ENCODE measurements at places on chromosomes 11 and 22. TPM values are rescaled to one million over a fixed set of nuclear protein-coding genes. Genes with fewer than 3 reads are reported as not detected.

The UNC93B1 gene
- total RNA-seq: 9.9 TPM

The LDHAL6A gene
- 0.96 TPM for total RNA-seq

The CCDC73 gene
- 4.1 TPM for total RNA-seq

The KRTAP5-11 gene
- total RNA-seq: 8.9 TPM

The CAVIN3 gene
- total RNA-seq: 177 TPM

The TAGLN gene
- total RNA-seq: 5,845 TPM

The TCF20 gene
- 15.2 TPM for total RNA-seq

The PGGHG gene
- total RNA-seq: 9.1 TPM

The TRIM29 gene
- total RNA-seq: 39.7 TPM

The TSPAN32 gene
- 1.7 TPM for total RNA-seq

The XKR3 gene
- 9.4 TPM for total RNA-seq

The OR6T1 gene
- total RNA-seq: 1.2 TPM

The PAK1 gene
- 20.2 TPM for total RNA-seq

The BSX gene
- not detected for total RNA-seq

The CEND1 gene
- total RNA-seq: 1.4 TPM

The PAFAH1B2 gene
- 117 TPM for total RNA-seq

The CREBZF gene
- 70.1 TPM for total RNA-seq

The RBX1 gene
- total RNA-seq: 34.2 TPM

The KRTAP5-1 gene
- total RNA-seq: not detected

The MS4A14 gene
- total RNA-seq: 2.4 TPM

The FGF4 gene
- total RNA-seq: 0.96 TPM

The CTSW gene
- total RNA-seq: not detected

The ABCG4 gene
- 0.96 TPM for total RNA-seq

The PHETA2 gene
- 15.4 TPM for total RNA-seq

The DMC1 gene
- 4.6 TPM for total RNA-seq

The ANGPTL5 gene
- 1.9 TPM for total RNA-seq

The LRRC74B gene
- 0.24 TPM for total RNA-seq

The TRIM6 gene
- total RNA-seq: 4.1 TPM

The HBB gene
- 3,180 TPM for total RNA-seq

The PSMC3 gene
- 79.9 TPM for total RNA-seq

The PNPLA5 gene
- not detected for total RNA-seq

The GPR83 gene
- total RNA-seq: 0.48 TPM

The KRTAP5-7 gene
- total RNA-seq: not detected

The RIBC2 gene
- total RNA-seq: not detected

The PAAF1 gene
- total RNA-seq: 12.5 TPM

The RANGAP1 gene
- 11.1 TPM for total RNA-seq

The MMP8 gene
- total RNA-seq: 1.4 TPM

The SCGB1A1 gene
- not detected for total RNA-seq

The PI4KA gene
- 21.2 TPM for total RNA-seq

The FCHSD2 gene
- total RNA-seq: 40.7 TPM

The DCDC1 gene
- total RNA-seq: 15.4 TPM

The TMPRSS5 gene
- total RNA-seq: not detected

The PAMR1 gene
- total RNA-seq: 51.5 TPM
